ENCODE measurements at places on chromosomes 1 and 21.

DNA sequence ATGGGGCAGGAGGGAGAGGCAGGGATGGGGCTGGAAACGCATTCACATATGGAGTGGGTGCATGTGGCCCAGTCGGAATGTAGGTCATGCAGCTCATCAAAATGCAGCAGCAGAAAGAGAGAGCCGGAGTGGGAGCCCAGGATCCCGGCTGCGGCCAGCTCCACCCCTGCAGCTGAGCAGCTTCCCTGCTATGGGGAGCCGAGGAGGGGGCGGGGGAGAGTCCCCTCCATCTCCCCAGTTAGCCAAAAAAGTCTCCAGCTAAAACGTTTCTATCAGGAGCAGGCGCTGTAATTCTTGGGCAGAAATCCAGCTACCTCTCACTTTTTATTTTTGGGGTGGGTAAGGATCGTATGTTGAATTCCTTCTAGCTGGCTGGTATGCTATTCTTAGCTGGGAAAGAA lies 39.7 kb downstream of the MRPL37 start:
- DNase-seq, result no peak

DNA sequence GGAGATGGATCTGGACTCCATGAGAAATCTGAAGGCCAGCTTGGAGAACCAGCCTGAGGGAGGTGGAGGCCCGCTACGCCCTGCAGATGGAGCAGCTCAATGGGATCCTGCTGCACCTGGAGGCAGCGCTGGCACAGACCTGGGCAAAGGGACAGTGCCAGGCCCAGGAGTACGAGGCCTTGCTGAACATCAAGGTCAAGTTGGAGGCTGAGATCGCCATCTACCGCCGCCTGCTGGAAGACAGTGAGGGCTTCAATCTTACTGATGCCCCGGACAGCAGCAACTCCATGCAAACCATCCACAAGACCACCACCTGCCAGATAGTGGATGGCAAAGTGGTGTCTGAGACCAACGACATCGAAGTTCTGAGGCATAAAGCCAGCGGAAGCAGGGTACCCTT lies 601.5 kb upstream of the ZP4 start:
- DNase-seq, result no peak

- DNase-seq, result no peak
Observed at GRCh38 chr1:238006779-238007178, 116.1 kb upstream of the ZP4 start.

- DNase-seq, result no peak
Observed at GRCh38 chr1:12649971-12650421, 6.1 kb downstream of the AADACL4 start.

GRCh38 chr1:238652346-238652968 lies 733.9 kb upstream of the CHRM3 start:
- no peak for DNase-seq

GRCh38 chr1:155962599-155963211 lies 15.6 kb downstream of the ARHGEF2 start:
- no peak for DNase-seq

DNA sequence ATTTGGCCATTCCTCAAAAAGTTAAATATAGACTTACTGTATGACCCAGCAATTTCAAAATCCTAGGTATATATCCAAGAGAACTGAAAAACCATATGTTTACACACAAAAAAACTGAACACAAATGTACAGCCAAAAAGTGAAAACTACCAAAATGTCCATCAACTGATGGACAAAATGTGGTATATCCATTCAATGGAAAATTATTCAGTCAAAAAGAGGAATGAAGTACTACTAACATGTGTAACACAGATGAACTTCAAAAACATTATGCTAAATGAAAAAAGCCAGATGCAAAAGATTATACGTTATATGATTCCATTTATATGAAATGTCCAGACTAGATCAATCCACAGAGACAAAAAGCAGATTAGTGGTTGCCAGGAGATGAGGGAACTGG lies 8.0 kb downstream of the AIDA start:
- DNase-seq, result no peak

- no peak for DNase-seq
Observed at GRCh38 chr21:25039461-25040380, 567.6 kb downstream of the MRPL39 start.

DNA sequence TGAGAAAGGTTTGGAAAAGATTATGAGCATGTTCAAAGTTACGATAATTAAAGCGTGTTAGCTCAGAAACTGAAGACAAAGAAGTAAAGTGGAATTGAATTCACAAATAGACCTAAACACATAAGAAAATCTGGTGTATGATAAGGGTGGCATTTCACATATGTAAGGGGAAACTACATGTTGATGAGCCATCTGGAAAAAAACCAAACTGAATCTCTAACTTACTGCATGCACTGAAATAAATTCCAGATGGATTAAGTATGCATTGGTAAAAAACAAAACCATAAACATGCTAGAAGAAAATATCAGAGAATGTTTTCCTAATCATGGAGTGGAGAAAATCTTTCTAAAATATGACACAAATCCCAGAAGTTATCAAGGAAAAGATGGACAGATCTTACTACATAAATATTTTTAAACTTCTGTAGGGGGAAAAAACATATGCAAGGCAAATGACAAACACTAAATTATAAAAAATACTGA lies 34.0 kb upstream of the CTPS1 start:
- DNase-seq, result no peak

GRCh38 chr1:116553386-116554115 lies 17.3 kb downstream of the CD58 start:
- DNase-seq, result no peak

DNA sequence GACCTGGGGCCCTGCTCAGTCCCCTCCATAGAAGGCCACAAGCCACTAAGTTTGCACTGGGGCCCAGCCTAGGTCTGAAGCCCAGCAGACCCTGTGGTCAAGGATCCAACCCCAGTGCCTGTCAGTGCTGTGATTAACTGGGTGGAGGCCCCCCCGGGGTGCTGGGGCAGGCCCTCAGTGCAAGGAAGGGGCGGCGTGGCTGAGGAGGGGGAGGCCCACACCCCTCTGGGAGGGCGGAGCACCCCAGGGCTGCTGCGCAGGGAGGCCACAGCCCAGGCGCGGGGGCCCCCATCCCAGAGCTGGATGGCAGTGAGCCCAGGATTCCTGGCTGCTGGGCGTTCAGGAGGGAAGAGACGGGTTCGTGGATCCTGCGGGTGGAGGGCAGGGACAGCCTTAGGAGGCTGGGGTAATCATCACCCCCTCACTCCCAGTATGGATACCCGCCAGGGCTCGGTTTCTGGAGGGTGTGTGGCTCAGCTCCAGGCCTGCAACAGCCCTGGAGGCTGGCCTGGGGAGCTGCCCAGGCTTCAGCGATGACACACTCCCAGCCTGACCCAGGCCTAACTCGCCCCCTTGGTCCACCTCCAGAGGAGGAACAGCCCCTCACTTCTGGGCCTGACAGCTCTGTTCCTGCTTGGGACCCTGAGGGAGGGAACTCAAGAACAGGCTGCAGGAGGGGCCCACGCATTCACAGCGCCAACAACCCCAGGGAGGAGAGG lies 890 bp downstream of the GJC2 start:
- peak; percentile 73 for DNase-seq

- DNase-seq, result no peak
Observed at GRCh38 chr21:41562101-41563000, 54.4 kb upstream of the TMPRSS2 start.

DNA sequence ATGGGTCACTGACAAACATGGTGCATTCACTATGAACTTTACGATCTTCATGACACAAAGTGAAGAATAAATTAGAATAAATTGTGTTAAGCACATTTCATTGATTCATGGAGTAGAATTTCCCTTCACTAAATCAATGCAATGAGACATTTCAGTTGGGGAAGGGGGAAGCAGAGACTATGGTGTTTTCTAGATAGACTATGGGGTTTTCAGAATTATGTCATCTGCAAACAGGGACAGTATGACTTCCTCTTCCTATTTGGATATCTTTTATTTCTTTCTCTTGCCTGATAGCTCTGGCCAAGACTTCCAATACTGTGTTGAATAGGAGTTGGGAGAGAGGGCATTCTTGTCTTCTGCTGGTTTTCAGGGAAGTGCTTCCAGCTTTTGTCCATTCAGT lies 80.0 kb upstream of the C1orf105 start:
- no peak for DNase-seq

DNA sequence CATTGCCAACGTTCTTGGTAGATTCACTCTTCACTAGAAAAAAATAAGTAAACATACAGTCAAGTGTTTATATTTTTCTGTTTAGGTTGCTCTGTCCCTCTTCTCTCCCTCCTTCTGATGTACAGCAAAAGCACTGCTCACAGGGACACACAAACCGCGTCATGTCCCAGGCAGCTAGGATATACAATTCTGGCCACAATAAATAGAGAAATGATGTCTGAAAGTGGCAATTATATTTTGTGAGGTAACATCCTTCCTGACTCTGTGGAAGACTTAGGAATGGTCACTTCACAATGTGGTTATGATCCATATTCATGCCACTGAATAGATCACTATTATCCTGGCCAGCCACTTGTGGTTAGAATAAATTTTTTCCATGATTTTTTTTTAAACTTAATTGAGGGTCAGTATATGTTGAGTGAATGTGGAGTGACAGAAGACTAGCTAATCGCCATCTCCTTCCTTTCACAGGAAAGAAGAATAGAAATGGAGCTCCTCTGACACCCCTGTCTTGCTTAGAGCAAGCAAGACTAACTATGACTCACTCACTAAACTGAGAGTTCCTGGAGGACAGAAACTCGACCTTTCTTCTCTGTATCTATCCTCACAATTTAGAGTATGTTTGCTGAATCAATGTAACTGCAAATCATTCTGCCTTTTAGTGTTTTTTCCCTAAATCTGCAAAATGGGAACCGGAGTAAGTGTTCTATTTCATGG lies 54.0 kb downstream of the ZNHIT6 start:
- DNase-seq, result no peak

- DNase-seq, result no peak
Observed at GRCh38 chr21:44443891-44444285, 11.4 kb upstream of the LRRC3 start.

DNA sequence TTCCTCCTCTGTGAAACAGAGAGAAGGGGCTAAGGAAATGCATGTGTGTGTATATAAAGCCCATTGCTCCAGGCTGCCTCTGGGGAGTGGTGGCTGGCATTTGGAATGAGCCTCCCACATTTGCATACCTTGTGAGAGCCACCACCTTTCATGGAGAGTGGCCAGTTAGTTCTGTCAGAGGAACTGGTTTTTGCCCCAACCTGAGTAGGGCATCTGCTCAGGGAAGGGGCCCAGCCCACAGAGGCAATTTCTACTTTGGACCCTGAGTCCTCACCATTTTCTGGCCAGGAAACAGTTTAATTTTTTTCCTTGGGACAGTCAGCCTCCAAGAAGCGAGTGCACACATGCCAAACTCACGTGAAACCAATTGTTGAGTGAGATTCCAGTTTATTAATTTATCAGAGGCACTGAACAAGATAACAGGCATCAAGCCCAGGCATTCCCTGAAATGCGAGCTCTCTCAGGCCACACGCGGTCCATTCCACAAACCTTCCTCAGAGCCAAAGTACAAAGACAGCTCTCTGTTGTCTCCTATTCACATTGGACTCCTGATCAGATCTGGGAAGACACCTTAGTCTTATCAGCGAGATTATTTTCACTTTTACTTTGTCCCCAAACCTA lies 1.0 kb upstream of the SLC6A9 start:
- no peak for DNase-seq

DNA sequence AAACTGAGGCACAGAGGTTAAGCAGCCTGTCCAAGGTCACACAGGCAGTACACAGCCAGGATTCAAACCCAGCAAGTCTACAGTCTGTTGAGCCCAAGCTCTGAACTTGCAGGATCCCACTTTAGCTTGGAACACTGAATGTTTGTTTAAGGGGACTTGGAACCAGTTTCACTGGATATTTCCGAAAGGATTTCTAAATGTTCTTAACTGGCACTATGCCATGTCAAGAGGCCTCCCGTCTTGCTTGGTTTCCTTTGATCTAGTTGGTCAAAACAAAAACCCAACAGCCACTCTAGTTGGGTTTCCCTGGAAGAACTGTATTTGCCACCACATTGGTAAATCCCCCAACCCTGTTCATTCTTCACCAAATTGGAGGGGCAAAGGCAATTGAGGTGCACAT lies 317.6 kb upstream of the KAZN start:
- no peak for DNase-seq

DNA sequence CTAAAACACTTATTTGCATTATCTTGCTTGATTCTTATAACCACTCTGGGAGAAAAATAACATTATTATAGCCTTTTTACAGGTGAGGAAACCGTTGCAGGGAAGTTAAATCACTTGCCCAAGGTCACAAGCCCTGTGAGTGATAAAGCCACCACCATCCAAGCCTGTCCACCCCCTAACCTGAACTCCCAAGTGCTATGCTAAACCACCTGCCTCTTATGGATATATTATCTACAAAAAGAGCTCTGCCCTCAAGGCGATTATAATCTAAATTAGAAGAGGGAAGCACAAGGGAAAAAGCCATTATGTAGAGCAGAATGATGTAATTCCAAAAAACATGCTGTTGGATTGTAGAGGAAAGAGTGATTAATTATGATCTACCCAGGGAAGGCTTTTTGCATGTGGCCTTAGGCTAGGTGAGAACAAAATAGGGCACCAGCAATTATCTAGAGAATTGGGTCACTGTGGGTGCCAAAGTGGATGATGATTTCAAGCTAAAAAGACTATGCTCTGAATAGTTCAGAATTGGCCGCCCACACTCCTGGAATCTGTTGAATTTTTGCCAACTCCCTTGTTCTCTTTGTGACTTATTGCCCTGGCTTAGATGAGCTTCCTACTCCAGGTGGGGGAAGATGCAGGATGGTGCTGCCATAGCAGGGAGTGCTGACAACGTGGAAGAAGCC lies 205.3 kb downstream of the FGGY start:
- DNase-seq, result no peak

- DNase-seq, result no peak
Observed at GRCh38 chr1:20087668-20088067, 17.7 kb downstream of the PLA2G5 start.

- no peak for DNase-seq
Observed at GRCh38 chr1:247387565-247387964, 28.4 kb upstream of the NLRP3 start.

- no peak for DNase-seq
Observed at GRCh38 chr1:43890815-43891214, 42.8 kb upstream of the ARTN start.

DNA sequence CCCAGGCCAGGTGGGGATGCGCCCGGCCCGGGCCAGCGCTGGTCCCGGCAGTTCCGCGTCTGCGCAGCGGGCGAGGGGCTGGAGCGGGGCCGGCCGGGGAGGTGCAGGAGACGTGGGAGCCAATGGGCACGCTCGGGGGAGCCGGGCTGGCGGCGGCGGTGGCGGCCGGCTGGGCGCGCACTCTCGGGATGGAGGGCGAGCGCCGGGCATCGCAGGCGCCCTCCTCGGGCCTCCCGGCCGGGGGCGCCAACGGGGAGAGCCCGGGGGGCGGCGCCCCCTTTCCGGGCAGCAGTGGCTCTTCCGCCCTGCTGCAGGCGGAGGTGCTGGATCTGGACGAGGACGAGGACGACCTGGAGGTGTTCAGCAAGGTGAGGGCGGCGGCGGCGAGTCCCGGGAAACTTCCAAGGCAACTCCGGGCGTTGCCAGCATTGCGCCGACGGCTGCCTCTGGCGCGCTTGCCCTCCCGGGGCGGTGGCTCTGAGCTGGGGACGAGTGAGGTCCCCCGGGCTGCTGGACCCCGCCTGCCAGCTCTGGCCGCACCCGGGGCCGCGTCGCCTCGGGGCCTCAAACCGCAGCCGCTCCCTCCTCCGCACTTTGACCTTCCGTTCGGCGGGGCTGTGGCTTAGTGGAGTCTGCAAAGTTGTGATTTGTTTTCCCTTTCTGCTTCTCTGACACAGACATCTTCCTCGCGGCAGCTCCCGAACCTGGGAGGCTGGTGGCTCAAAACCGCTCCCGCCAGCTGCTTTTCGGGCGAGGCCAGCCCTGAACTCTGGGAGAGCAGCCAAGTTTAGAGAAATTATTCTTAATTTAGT lies at the start of gene SNX7:
Gene SNX7, plus strand, starts transcription at position 178 of the 812 bp plus-strand sequence. Its CDS starts 11 bp downstream, at position 189.
- peak; percentile 65 for DNase-seq
